HuH-7.5 (cell line): ENCODE measurements at places on chromosomes 4 and X.

GRCh38 chr4:8353158-8353669 lies 83.7 kb downstream of the HTRA3 start:
- no peak for DNase-seq

DNA sequence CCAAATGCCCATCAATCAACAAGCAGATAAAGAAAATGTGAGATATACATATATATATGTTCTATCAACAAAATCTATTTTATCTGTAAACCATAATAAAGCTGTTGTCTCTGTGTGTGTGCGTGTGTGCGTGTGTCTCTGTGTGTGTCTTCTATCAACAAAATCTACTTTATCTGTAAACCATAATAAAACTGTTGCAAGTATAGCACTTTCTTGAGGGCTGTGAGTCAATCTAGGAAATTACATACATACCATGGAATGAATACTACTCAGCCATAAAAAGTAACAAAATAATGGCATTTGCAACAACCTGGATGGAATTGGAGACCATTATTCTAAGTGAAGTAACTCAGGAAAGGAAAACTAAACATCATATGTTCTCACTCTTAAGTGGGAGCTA lies 12.5 kb upstream of the PLK4 start:
- no peak for DNase-seq

GRCh38 chrX:131779741-131780140 lies 235.9 kb downstream of the OR13H1 start:
- no peak for DNase-seq

DNA sequence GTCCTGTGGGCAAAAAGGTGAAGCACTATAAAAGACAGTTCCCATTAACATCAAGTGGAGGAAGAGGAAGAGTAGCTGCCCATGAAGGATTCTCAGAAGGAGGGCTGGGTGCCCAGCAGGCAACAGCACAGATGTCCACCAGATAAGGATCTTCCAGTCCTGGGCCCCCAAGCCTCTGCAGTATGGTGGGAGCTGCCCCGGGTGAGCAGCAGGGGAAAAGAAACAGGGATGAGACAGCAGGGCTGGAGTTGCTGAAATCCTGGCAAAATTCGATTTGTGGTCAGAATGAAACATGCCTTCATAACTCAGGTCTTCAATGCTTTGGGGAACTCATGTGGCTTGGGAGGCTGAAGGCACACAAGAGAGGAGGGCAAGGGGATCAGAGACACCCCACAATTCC lies 94.6 kb downstream of the RASL11B start:
- no peak for DNase-seq

DNA sequence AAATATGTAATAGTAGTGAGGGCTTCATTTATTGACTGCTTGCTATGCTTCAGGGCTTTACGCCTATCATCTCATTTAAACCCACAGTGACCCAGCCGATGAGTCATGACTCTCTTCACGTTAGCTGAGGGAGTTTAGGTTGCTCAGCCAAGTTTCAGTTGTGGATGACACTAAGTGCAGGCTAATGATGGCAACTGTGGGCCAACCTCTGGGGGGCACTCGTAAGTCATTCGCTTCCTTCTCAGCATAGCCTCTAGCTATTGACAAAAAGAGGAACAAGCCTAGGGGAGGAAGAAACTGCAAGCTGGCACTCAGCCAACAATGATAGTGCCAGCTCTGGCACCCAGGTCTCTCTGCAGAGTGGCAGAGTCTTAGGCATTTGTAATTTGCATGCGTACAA lies 325.0 kb downstream of the ARHGAP10 start:
- no peak for DNase-seq

DNA sequence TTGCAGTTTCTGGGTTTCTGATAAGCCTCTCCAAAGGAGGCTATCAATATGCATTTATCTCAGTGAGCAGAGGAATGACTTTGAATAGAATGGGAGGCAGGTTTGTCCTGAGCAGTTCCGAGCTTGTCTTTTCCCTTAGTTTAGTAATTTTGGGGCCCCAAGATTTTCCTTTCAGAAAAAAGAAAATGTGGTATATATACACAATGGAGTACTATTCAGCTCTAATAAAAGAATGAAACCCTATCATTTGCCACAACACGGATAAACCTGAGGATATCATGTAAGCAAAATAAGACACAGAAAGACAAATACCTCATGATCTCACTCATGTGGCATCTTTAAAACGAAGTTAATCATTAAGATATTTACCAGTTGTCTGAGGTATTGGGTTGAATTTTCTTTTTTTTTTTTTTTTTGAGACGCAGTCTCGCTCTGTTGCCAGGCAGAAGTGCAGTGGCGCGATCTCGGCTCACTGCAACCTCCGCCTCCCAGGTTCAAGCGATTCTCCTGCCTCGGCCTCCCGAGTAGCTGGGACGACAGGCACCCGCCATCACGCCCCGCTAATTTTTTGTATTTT lies 540 bp downstream of the ZNF721 start:
- DNase-seq: no peak

- DNase-seq: no peak
Observed at GRCh38 chr4:147535124-147535523, 54.2 kb downstream of the EDNRA start.

DNA sequence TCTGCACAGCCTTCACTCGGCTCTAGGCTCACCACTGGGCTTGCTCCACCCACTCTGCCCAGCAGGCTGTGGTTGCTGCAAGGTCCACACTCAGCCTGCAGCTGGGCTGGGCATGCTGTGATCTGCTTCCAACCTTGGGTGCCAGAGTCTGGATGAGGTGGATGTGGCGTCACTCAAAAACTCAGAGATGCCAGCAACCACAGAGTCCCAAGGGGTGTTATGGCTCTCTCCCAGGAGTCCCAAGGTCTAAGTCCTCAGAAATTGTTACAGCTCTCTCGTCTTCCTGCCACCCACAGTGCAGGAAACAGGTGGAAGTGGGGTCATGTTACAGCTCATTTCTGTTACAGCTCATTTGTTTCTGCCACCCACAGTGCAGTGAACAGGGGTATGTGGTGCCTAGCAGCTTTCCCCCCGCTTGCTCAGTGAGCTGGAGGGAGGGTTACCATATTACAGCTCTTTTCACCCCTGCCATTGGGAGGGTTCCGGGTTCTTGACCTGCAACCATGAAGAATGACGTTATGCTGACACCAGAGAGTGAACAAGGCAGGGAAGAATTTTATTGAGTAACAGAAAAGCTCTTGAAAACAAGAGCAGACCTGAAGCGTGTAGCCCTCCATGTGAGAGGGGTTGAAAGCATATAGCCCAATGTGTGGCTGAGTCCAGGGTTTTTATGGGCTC lies 893.9 kb downstream of the PCDH7 start:
- no peak for DNase-seq

- no peak for DNase-seq
Observed at GRCh38 chrX:115896362-115896761, 274.2 kb upstream of the AGTR2 start.

DNA sequence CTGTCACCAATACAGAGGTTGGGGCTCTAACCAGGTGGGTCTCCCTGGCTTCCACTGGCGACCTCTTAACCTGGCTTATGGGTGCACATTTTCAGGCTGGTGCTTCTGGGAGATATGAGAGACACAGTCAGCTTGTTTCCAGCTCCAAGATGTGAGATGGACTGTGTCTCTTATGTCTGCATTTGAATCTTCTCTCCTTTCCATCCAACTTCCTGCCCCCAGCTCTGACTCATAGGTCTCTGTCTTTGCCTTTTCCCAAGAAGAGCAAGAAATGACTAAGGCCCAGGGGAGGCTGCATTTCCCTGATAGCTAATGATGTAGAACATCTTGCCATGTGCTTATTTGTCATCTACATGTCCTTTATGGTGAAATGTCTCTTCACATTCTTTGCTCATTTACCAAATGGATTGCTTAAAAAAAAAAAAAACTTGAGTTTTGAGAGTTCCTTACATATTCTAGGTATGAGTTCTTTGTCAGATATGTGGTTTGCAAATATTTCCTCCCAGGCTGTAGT lies 3.2 kb upstream of the UXT start:
- no peak for DNase-seq

DNA sequence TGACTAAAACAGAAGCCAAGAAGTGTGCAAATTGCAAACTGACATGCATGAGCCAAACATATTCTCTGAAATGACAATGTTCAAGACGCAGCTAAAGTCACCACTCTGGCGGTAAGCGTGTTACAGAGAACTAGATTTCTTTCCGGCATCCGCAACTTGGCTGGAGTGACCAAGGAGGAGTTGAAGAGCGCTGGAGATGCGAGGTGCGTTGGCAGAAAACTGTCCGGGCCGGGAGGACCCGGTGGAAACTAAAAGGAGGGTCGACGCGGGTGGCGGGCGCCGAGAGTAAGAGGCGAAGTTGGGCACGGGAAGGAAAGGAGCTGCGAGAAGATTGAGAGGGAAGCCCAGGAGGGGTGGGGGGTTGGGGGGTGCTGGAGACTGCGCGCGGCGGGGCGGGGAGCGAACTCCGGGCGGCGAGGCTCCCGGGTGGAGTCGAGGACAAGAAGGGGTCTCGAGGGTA lies 807 bp downstream of the SEL1L3 start:
- DNase-seq: peak; percentile 64

- DNase-seq: no peak
Observed at GRCh38 chrX:9646471-9647224, 119.0 kb downstream of the GPR143 start.

DNA sequence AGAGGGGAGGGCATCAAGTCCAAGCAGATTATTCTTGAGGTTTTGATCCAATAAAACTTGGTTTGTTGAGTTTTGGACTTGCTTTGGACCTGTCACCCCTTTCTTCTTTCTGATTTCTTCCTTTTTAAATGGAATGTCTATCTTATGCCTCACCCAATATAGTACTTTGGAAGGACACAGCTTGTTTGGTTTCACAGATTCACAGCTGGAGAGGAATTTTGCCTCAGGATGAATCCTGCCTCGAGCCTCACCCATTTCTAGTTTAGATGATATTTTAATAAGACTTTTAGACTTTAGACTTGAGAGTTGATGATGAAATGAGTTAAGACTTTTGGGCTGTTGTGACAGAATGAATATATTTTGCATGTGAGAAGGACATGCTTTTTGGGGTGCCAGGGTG lies 136.9 kb upstream of the PDE5A start:
- DNase-seq: no peak

DNA sequence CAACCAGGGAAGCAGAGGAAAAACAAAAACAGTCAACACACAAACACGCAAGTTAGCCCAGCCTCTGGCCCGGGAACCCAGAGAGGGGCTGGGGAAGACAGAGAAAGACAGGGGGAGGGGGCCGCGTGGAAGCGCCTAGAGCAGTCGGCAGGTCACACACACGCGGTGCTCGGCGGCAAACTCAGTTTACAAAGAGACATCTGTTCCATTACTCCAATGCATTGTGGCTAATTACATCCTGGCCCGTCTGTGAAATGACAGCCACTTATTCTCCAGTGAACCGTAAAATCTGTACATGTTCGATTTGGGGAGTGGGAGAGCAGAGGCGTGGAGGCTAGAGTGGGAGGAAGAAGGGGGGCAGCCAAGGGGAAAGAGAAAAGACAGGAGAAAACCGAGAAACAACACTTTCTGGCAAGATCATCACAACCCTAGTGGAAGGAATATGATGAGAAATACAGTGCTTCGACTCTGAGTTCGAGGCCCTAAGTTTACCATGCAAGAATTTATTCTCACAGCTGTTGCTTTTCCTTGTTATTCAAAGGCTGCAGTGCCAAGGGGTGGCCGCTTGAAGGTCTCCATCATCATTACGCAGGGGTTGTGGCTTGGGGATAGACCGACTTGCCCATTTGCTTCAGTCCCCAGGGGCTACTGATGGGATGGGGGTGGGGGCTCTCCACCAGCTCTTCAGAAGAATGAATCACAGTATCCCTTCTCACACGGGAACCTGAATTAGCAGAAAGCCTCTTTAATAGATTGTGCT lies 167.7 kb downstream of the MGST2 start:
- no peak for DNase-seq

DNA sequence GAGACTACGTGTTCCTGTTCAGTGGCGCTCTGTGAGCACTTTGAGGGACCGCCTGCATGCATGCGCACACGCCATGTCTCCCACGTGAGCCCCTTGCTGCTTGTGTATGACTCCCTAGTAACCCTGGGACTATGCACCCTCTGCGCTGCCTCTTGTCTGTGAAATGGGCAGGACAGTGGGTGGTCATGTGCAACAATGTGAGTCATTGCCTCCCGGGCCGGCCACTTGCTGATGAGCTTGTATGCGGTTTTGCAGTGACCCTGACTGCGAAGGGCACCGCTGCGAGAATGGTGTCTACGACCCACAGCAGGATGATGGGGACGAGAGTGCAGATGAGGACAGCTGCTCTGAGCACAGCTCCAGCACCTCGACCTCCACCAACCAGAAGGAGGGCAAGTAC lies 61.4 kb downstream of the TNIP2 start:
- no peak for DNase-seq

DNA sequence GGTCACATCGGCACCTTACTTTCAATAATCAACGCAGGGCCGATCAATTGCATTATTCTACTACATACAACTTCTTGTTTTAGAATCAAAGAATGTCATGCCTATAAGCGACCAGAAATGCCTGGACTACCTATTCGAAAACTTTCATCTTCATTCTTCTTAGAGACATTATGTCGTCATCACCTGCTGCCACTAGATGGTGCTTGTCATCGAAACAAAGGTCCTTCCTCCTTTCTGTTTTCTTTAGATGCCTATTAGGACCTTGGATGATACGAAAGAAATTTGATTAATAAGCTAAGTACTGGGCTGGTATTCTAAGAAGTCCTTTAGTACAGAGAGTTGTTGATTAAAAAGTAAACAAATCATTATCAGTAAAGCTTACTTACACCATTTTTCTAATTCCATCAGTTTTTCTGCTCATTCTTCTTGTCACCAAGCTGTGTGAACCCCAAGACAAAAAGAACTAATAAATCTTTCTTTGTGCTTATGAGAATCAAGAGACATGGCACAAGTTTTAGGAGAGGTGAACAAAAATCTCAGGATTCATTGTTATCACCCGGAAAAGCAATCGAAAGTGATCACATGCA lies 154.5 kb upstream of the SLC4A4 start:
- peak; percentile 20 for DNase-seq

GRCh38 chr4:151804821-151805220 lies 44.0 kb upstream of the GATB start:
- no peak for DNase-seq

DNA sequence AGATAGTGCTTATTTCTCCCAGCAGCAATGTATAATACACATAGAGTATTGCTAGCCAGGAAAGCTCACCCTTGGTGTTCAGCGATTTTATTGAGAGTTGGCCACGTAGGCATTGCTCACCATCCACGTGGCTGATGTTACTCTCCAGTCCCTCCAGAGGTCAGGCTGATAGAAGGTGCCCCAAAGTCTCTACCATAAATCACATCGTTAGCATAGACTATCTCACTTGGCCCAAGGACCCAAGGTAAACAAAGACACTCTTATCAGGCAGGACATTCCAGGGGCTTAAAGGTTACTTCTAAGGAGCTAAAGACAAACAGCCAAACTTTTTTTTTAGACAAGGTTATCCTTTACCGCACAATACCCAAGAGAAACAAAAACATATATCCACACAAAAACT lies 30.3 kb upstream of the RGN start:
- DNase-seq: peak; percentile 3

- DNase-seq: no peak
Observed at GRCh38 chrX:20431486-20431885, 164.8 kb upstream of the RPS6KA3 start.

- no peak for DNase-seq
Observed at GRCh38 chr4:15438939-15439524, 11.2 kb downstream of the C1QTNF7 start.
